ENCODE measurements at places on chromosomes 4 and X.

DNA sequence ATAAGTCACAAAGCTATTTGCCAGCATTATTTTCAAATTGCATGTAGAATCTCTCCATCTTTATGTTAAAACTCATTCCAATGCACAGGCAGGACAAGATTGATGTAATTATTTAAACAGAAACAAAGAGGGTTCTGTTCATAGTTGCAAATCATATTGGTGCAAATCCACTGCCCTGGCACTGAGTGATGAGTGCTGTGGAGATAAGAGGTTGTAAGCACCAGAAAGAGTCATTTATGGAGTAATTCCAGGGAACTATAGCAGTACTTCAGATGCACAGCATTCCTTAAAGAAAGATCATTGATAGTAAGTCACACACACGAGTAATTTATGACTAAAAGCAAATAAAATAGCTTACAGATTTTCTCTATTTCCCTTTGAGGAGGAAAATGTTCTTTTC, 337.7 kb upstream of the CTSO start:
- DNase-seq, result no peak

- DNase-seq, result no peak
Observed at GRCh38 chr4:93772858-93773257, 55.7 kb upstream of the ATOH1 start.

GRCh38 chrX:14440106-14440505, 89.2 kb upstream of the GLRA2 start:
- DNase-seq, result no peak

- DNase-seq, result no peak
Observed at GRCh38 chr4:41361794-41362526, 105.2 kb downstream of the UCHL1 start.
